ENCODE measurements at places on chromosomes 7 and 10.
A peak's percentile ranks its signal among the peaks of the same experiment; 100 is the strongest.

GRCh38 chr10:124742413-124743190, 1.6 kb downstream of the FAM53B start:
- no peak for DNase-seq

- DNase-seq: peak; percentile 72
These were observed 8.2 kb upstream of the EFCAB10 start for GRCh38 chr7:105589356-105590077.

GRCh38 chr10:100522107-100522801, 2.6 kb upstream of the SEC31B start:
- no peak for DNase-seq

- no peak for DNase-seq
These were observed 30.9 kb upstream of the ITGB8 start for GRCh38 chr7:20299647-20300312.

- DNase-seq: no peak
These were observed 57.6 kb downstream of the TSPAN15 start for GRCh38 chr10:69508738-69509340.

GRCh38 chr7:157436763-157437480, 100.1 kb downstream of the DNAJB6 start:
- no peak for DNase-seq

- no peak for DNase-seq
These were observed 375.9 kb downstream of the DNAJB6 start for GRCh38 chr7:157712666-157713235.

GRCh38 chr10:49446031-49446430, 50.1 kb upstream of the DRGX start:
- no peak for DNase-seq

DNA sequence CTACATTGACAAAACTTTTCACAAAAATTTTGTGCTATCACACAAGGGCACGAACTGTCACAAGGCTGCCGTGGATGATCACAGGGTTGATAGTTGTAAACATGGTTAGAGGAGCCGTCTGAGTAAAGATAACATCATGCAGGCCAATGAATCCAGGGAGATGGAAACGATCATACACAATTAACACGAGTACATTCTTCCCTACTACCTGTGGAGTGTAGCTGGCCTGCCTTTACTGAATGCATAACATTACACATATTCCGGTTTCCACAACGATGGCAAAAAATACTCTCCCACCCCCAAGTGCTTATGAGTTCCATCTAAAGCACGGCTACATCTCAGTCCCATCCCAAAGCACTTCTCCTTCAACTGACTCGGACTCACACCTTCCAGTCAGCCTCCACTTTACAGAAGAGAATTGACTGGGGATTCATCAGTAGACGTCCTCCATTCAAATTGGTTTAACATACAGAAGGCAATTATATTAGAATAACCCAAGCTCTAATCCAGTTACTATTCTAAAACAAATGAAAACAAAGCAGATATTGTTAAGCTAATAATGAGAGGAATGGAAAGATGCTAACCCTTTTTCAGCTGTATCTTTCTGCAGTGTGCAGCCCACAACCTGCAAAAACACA, 69.0 kb downstream of the EZH2 start:
- no peak for DNase-seq

DNA sequence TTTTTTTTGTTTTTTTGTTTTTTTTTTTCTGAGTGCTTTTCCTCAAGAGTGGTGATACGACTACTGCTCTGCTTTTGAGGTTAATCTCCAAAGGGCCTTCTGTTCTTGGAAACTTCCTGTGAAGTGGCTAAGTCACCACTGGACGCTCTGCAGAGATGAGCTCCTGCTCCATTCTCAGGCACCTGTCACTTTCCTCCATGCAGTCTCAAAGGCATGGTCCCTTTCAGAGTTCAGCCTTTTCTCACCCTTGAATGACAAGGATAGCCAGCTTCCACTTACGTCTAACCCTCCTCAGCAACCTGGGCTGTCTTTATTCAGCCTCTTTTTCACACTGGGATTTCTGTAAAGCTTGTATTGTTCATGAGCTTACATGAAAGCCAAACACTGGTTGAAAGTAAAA, 65.8 kb downstream of the BMPER start:
- no peak for DNase-seq

- no peak for DNase-seq
These were observed 4.7 kb downstream of the GLI3 start for GRCh38 chr7:42232275-42232674.

DNA sequence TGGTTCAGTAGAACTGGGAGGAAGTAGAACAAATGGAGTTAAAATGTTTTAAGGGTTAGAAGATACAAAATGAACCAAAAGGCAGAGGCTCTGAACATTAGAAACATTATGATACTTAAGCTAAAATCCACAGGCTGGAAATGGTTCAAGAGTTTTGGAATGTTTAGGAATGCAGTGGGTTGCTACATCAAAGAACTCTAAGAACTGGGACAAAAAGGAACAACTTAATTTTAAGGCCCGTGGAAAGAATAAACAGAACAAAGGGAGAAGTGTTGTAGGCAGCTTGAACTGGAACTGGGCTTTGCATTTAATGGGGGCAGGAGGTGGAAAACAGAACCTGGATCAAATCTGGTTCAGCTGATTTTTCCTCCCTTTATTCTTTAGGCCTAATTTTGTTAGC, 3.5 kb upstream of the C7orf25 start:
- DNase-seq: no peak

DNA sequence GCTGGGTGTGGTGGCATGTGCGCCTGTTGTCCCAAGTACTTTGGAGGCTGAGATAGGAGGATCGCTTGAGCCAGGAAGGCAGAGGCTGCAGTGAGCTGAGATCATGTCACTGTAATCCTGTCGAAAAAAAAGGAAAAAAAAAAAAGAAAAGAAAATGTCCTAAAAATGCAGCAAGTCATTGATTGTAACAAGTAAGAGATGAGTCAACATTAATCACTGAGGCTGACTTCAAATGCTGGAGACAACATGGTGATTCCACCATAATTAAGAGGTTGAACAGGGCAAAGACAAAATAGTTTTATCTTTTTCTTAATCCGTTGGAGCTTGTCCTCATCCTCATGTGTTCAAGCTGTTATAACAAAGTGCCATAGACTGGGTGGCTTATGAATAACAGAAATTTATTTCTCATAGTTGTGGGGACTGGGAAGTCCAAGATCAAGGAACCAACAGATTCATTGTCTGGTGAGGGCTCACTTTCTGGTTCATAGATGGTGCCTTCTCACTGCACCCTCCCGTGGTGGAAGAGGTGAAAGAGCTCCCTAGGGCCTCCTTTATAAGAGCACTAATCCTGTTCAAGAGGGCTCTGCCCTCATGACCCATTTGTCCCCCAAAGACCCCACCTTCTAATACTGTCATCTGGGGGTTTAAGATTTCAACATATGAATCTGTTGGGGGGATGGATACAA, 60.3 kb downstream of the TBXAS1 start:
- no peak for DNase-seq

GRCh38 chr10:63375458-63375857, 90.3 kb downstream of the JMJD1C start:
- DNase-seq: no peak

DNA sequence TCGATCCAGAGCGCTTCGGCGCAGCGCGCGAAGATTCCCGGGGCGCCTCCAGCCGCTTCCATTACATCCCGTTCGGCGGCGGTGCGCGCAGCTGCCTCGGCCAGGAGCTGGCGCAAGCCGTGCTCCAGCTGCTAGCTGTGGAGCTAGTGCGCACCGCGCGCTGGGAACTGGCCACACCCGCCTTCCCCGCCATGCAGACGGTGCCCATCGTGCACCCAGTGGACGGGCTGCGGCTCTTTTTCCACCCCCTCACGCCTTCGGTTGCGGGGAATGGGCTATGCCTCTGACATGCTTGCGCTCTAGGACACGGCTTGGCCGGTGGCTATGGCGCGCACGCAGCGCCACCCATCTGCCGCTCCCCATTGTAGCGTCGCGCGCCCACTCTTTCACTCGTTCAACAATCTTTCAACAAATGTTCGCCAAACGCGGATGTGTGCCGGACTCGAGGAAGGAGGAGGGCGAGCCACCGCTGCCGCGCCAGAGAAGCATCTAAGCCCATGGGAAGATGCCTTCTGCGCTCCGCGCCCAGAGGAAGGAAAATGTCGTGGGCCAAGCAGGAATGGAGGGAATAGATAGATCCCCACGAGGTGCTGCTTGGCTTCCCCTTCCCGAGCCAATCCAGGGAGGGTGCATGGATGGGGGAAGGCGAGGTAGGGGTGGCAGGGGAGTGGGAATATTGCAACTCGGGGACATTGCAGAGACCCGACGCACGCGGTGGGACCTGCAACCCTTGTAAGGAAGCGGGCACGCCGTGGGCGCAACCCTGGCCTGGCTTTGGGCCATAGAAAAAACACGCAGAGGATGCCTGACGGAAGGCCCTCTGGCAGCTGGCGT, 5.1 kb upstream of the CYP26A1 start:
- DNase-seq: no peak

GRCh38 chr10:24256619-24257107, 47.7 kb downstream of the KIAA1217 start:
- no peak for DNase-seq

- no peak for DNase-seq
These were observed 52.0 kb downstream of the SIRT1 start for GRCh38 chr10:67936416-67936815.

DNA sequence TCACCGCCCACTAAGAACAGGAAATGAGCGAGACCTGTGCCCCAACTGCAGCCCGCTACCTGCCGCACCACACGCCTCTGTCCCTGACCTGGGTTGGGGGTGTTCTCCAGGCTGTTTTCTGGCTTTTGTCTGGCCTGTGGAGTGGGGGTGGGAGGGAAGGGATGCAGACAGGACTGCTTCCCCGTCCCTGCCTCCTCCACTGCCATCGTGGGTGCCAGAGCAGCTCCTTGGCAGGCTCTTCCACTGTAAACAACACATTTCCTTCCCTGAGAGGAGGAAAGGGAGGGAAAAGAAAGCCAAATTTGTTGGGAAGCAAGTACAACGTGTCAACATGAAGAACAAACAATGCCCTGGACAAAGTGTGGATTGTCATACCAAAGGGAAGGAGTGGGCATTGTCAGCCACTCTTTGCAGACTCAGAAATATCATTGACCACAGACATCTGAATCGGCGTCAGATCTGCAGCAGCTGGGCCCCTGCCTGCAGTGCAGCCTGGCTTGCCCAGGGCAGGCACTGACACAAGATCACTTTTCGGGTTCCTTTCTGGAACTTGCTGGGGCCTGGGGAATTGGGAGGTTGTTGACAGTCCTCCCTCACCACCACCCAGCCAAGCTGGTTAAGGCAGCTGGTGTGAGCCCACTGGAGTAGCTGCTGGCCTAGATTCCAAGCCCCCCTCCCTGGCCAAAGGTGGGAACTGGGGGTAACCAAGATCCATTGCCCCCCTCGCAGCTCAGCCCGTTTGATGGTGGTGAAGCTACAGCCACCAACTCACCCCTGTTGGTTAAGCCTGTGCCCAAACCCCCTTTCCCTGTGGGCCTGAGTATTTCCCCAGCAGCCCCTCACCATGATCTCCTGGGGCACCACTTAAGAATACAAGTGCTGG, 22.6 kb upstream of the TRIM8 start:
- DNase-seq: no peak

DNA sequence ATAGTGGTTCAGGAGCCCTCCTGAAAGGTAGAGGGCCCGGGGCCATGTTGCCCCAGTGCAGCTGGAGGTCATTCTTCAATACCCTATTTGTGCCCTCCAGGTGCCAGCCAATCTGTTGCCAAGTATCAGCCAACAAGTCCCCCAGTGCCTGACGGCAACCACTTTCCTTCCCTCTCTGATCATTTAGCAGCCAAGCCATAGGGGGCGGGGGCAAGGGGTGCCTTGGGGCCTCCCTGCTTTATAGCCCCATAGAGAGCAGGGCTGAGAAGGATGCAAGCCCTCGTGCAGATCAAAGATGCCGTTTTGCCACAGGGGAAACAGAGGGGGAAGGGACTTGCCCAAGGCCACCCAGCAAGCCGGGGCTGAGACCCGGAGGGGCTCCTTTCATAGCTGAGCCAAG, 149.0 kb upstream of the CHST15 start:
- DNase-seq: no peak

DNA sequence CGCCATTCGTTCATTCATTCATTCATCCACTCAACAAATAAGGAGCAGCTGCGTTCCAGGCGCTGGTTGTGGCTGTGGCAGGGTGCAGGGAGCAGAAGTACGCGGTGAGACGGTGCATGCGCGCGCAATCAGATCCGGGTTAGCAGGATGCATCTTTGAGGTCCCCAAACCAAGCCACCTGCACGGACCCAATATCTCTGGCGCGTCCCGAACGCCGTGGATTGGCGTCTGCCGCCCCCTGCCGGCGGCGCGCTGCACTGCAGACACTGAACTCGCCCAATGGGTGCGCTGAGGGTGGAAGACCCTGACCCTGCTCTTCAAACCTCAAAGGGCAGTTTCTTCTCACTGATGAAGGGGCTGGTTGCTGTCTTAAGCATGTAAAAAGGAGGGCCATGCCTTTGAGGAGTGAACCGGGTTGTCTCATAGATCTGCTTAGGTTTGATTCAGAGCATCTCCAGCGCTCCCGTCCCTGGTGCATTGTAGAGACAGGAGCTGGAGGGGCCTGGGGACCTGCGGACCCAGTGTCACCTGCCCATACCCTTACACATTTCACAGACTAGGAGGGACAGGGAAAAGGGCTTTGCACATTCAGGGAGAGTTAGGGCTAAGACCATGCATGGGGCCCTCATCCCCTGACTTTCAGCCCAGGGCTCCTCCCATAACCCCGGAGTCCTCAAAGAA, 102.5 kb downstream of the RAMP3 start:
- DNase-seq: no peak

- no peak for DNase-seq
These were observed 276.9 kb upstream of the LRRN3 start for GRCh38 chr7:110813986-110814385.

DNA sequence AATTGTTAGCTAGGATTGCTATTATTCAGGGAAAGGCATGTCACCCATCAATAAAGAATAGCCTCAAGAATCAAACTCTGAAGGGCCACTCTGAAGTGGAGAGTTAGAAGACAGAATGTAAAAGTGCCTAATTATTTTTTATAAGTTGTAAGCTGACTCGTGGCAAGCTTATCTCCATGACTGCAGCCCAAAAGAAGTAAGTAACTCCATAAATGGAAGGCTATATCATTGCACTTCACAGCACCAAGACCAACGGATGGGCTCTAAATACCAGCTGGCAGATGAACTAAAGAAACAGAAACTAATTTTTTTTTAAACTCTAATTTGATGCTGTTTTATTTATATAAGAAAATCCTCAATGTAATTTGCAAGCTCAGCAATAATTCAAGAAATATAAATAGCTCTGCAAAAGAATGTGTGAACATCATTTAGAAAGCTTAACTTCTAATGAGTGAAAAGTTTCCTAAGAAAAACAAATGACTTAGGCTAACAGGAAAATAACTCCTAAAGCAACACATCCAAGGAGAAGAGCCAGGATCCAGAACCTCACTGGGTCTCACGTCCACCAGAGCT, 165.5 kb downstream of the SNX13 start:
- no peak for DNase-seq

DNA sequence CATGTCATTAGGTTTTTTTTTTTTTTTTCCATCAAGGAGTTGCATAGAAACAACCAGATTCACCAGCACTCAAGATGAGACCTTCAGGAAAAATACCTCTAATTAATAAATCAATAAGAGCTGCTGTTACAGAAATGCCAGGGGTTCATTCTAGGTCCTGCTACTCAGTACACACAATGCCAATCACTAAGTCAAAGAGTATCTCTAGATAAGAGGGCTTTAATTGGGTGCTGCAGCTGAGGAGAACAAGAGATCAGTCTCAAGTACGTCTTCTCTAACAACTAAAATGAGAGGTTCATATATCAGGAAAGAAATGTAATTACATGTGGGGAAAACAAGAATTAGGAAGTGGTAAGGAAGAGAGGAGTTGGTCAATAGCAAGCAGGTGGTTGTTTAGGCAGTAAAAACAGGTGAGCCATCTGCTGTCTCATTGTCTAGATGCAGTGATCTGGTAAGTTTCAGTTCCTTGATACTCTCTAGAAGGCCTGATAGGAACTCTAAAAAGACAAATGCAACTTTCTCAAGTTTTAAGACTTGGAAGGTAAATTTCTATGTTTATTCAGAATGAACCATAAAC, 272.9 kb upstream of the ZWINT start:
- DNase-seq: peak; percentile 54
